HCT116 (cell line): ENCODE measurements at places on chromosomes 4 and X.
A peak's percentile ranks its signal among the peaks of the same experiment; 100 is the strongest.

- no peak for DNase-seq
Observed at GRCh38 chr4:149923736-149924135, 108.1 kb upstream of the IQCM start.

DNA sequence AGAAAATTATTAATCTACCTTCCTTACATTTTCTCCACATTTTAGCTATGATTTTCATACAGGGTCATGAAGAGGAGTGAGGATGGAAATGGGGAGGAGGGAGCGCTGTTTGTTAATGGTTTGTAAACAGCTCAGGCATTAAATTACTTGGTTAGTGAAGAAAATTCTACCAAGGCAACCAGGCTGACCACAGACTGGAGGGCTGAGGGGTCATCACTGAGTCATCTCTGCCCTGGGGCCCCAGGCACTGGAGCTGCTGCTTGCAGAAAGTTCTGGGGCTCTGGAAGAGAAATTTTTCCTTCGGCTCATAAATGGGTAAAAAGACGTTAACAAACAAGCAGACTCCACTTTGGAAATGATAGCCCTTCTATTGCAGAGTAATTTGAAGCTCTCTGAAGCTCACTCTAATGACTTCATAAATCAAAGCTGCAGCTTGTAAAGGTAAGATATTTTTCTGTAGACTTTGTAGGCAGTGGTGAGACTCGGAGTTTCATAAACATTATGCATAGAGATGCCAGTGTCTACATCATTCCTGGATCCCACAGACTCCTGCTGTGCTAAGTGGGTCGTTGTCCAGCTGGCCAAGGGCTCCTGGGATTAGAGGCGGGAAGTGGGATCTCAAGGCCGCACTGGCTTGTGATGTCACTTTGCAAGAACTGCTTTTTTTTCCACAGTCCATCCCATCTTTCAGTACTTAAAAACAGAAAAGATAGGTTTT lies 159.6 kb downstream of the PTTG2 start:
- no peak for DNase-seq

GRCh38 chr4:76708971-76709771 lies 188.8 kb downstream of the SOWAHB start:
- DNase-seq, result no peak

- DNase-seq, result no peak
Observed at GRCh38 chr4:117661091-117662072, 372.9 kb upstream of the NDST3 start.

GRCh38 chr4:87153078-87153870 lies 67.1 kb downstream of the KLHL8 start:
- no peak for DNase-seq

GRCh38 chrX:33741807-33742206 lies 390.3 kb downstream of the FAM47A start:
- DNase-seq, result no peak

GRCh38 chr4:126890383-126890782 lies 742.4 kb upstream of the INTU start:
- DNase-seq, result no peak

DNA sequence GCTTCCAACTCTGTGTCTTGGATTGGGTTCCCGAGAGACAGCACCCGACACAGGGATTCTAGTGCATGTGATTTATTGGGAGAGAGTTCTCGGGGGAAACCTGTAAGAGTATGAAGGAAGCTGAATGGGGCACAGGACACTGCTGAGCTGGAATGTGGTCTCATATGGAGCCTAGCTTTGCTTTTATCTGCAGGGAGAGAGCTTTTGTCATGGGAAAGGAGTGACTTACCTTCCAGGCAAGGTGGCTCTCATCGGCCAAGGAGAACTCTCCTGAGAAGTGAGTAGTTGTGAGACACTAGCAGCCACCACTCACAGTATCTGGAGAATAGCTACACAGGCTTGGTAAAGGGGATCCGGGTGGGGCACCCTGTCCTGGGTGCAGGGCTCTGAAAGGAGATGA lies 124.5 kb downstream of the NHS start:
- DNase-seq, result no peak

DNA sequence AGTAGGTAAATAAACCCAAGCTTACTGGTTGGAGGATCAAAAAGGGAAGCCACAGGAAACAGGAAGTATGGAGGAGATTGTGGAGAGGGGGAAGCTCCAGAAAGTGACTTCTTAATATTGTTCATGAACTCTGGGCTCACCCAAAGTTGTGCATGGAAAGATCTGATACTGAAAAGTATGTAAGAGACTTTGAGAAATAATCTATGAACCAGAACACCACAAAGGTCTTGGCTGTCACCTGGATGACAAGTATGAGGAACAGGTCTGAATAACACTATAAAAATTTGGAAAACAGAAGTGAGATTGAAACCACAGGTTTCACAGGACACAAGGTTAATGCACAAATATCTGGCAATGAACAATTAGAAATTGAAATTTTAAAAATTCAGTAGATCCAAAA lies 567.4 kb downstream of the INPP4B start:
- DNase-seq, result no peak

DNA sequence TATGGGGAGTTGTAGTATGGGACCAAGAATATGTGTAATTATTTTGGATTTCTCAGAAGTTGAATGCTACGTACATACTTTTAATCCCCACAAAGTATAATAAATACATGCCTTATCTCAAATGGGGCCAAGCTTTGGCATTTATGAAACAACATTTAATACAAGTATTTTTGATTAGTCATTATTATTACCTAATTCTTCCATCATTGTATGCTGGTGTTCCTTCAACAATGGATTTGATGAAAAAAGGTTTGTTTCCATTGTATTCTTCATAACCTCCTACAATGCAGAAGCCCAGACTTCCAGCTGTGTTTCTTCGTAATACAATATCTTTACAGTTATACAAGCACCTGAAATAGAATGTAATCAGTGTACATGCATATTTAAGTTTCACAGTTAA lies 83.8 kb downstream of the FIP1L1 start:
- DNase-seq, result no peak

DNA sequence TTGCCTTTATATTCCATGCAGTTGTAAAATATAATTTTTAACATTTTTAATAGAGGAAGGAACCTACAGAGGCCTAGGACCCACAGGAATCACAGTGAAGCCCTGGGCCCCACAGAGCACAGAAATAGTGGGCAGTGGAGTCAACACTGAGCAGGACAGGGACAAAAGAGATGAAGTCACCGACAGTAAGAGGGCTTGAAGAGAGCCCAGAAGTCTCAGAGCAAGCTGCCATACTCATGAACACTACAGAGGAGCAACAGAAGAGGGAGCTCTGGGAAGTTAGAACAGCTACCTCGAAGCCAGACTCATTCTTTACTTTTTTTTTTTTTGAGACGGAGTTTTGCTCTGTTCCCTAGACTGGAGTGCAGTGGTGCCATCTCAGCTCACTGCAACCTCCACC lies 149.3 kb upstream of the TENM3 start:
- DNase-seq, result no peak

DNA sequence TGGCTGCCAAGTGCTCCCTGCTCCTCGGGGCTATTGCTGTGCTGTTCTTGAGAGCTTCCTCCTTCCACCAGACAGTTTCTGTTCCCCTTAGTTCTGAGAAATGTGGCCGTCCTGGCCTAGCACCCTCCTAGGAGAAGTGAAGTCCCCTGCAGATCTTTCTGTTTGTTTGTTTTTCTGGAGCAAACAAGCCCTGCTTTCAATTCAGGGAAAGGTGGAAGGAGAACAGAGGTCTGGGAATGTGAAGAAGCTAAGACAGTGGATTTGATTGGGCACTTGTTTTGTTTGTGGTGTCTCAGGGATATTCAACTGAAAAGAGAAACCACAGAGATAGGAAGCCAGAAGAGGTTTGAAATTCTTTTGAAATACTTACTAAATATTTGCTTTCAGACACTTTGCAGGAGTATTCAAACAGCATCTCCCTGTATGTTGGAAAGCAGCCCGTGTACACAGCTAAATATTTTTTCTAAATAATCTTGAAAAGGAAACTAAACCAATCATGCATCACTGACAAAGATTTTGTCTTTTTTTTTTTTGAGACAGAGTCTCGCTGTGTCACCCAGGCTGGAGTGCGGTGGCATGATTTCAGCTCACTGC lies 36.5 kb upstream of the PPM1K start:
- DNase-seq, result no peak

DNA sequence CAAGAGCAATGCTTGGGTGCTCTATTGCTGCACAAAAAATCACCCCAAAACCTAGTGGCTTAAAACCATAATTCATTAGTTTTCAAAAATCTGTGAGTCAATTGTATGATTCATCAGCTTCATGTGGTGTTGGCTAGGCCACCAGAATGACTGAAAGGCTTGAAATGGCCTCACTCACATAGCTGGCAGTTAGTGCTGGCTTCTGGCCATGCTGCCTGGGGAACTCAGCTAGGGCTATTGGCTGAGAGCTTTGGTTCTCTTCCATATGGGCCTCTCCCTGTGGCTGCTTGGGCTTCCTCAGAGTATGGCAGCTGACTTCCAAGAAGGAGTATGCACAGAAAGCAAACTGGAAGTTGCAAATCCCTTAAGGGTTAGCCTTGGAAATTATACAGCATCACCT lies 3.1 kb upstream of the MTMR1 start:
- peak; percentile 39 for DNase-seq

GRCh38 chr4:105936901-105937300 lies 41.6 kb downstream of the NPNT start:
- DNase-seq, result no peak

DNA sequence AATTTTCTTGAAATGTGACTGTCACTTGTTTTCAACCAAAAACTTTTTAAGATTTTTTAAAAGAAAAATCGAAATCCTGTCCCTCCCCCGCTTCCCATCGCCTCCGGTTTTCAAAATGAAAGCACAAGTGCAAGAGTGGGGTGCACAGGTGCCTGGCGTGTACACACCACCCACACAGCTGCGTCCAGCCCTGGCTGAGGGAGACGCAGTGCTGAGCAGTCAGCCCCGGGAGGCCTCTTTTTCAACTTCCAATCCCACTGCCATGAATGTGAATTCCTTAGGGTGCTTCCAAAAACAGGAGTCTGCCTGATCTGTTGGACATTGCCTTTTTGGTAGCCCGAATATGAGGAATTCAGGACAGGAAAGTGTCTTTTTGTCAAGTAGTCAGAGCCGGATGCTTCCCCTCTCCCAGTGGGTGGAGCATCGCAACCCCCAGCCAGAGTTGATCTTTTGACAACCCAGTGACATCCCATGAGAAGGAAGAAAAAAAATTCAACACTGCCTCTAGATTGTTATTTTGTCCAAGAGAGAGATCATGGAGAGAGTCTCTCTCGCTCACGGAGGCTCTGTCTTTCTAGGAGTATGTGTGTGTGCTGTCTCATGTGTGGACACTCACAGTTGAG lies 8.9 kb downstream of the PRRG3 start:
- no peak for DNase-seq

GRCh38 chr4:86432559-86433134 lies 72.8 kb upstream of the MAPK10 start:
- no peak for DNase-seq

DNA sequence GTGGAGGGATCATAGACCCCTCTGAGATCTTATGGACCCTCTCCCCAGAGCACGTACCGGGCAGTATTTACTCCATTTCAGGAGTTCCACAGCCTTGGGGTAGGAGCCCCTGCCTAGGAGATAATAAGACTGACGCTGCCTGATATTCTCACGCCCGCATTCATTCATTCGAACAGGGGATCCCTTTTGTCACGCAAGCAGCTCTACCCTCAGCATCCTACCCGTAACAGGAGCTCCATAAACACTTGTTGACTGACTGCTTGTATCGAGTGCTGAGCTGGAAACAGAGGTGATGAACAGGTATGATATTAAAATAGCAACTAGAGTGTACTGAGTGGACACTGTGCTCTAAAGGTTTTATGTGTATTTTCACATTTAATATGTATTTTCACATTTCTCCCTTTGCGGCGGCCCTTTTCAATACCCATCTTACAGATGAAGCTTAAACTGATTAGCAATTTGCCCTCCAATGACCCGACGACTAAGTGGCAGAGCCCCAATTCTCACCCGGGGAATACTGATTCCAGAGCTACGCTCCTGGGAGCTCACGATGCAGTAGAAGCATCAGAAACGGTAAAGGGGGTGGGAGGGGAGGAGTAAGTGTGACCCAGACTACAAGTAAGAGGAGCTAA lies 888 bp downstream of the RAB28 start:
- DNase-seq, result peak; percentile 10

- DNase-seq, result no peak
Observed at GRCh38 chr4:10089346-10089745, 27.3 kb downstream of the WDR1 start.

DNA sequence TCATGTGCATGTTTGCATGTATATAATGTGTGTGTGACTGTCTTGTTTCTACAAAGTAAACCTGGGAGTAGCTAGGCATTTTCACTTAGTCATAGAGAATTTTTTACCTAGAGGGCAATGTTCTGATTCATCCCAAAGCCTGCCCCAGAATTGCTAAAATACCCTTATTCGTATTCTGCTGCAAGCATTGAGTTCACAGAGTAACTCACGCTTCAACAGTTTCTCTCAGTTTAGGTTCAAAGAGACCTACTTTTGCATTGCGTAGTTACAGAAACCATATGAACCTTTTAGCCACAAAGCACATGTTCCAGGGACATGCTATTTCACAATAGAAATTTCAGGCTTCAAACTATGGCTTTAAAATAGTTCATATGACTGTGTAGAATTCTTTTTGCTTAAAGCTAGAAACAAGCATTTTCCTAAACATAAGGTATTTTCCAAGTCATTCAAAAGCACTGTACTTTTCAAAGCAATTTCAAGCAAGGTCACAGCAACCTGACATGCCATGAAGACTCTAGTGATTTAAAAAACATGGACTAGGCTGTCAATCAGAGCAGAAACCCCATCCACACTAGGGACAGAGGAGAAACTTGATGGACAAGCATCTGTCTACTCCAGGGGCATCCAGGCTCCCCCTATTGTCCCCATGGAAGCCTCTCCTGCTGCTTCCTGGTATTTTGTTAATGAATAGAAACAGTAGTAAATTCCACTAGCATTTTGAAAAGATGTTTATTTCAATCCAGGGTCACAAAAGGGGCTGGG lies 81.5 kb upstream of the MAPK10 start:
- DNase-seq, result no peak

GRCh38 chrX:39669668-39670067 lies 428.1 kb downstream of the BCOR start:
- DNase-seq, result no peak

GRCh38 chrX:40176351-40177116 lies 78.8 kb upstream of the BCOR start:
- DNase-seq, result no peak

- no peak for DNase-seq
Observed at GRCh38 chr4:138367942-138368341, 125.8 kb upstream of the SLC7A11 start.

DNA sequence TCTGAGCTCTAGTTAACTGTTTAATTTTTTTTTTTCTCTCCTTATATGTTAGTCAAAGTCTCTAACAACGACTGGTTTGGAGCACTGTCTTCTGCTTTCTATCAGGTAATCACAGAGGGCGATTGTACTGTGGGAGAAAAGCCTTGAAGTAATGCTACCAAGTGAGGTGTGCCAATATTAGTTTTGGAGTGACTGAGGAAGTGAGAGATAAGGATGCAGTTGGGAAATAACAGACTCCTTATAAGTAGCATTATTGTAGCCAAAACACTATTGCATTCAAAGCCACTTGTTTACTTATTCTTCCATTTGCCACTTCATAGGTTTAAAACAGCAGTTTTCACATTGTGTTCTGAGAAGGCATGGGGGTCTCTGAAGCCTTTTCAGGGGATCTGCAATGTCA lies 79.1 kb upstream of the SLC6A14 start:
- DNase-seq, result no peak

GRCh38 chr4:82201303-82201702 lies 172.5 kb downstream of the HNRNPD start:
- no peak for DNase-seq
